ENCODE measurements at places on chromosomes 5 and 9.

DNA sequence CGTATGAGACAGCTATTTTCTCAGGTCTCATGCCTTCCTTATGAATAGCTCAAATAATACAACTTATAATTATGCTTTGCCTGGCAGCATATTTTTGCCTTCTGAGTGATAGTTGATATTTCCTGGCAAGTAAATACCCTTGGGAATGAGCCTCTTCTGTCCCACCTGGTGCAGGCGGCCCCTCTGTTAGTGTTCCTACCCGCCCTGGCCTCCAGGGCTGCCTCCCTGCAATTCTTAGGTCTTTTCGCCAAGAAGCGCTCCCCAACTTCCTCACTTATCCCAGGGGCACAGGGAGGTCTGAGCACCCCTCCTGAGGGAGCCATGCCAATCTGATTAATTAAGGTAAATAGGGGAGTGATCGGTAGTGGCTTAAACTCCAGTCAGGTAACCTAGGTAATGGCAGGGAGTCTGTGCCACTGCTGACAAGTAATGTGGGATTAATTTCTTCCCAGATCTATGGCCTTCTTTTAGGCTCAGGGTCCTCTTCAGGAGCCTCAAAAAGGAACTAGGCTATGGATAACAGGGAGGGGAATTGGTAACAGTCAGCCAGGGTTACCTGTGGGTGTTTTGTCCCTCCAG lies 81.5 kb downstream of the GALNT10 start:
- DNase-seq = no peak

GRCh38 chr5:151310932-151311331 lies 7.4 kb upstream of the SLC36A3 start:
- no peak for DNase-seq

DNA sequence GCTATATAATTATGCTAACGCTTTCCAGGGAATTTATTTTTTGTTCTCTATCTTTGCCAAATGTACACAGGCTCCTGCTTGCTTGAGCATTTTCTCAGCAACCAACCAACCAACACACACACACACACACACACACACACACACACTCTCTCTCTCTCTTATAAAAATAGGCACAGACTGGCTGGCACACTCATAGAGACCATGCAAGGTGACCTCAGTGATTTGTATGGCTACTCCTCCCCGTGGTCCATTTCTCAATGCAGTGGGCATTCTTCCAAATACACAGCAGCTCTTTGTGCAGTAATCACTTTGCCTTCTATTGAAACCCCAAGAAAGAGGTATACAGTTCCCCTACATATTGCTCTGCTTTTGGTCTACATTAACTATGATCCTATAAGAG lies 416.0 kb downstream of the MAN2A1 start:
- peak; percentile 17 for DNase-seq

- no peak for DNase-seq
Observed at GRCh38 chr5:132949136-132949535, 14.3 kb downstream of the AFF4 start.

Measured in Ammon's horn (tissue), 1 donor.